ENCODE measurements at places on chromosomes 2 and 18. TPM values are rescaled to one million over a fixed set of nuclear protein-coding genes. Genes with fewer than 3 reads are reported as not detected.

DNA sequence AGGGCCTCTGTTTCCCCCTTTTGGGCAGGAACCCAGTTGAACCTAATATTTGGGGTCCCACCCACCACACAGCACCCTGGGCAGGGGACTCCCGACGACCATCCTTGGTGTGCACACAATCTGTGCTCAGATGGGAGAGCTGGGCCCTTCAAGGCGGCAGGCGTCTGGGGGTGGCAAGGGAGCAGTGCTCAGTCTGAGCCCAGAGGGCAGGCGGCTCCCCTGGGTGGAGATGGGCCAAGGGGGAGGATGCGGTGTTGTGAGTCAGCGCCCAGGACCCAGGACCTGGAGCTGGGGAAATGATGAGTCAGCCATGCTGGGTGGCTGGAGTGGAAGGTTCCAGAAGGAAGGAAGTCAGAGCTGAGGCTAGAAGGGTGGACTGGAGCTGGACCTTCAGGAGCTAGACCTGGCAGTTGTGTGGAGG lies 3.8 kb downstream of the PROM2 start:
- peak; percentile 53 for DNase-seq

Gene SNORC
- total RNA-seq = 31.5 TPM

- DNase-seq = peak; percentile 24
Measured at GRCh38 chr18:5066380-5066977, 130.6 kb downstream of the AKAIN1 start.

DNA sequence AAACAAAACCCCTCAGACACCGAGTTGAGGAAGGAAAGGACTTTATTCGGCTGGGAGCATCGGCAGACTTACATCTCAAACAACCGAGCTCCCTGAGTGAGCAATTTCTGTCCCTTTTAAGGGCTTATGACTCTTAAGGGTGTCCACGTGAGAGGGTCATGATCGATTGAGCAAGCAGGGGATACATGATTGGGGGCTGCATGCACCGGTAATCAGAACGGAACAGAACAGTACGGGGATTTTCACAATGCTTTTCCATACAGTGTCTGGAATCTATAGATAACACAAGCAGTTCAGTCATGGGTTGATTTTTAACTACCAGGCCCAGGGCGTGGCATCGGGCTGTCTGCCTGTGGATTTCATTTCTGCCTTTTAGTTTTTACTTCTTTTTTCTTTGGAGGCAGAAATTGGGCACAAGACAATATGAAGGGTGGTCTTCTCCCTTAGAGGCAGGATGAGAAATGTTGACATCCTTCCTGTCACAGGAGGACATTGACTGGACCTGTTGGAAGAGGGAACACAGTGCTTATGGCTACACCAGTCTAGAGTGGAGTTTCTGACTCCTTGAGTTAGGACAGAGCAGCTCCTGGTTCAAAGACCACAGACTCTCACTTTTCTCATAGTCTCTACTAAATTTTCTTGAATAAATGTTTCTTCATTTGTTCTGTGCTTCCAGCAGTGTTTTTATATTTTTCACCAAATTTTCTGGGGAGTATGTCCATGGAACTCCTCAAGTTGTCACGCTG lies 35.8 kb downstream of the SPOPL start:
- peak; percentile 67 for DNase-seq
